Endothelial cell (in vitro differentiated cells): ENCODE measurements at places on chromosomes 2 and 18.
A peak's percentile ranks its signal among the peaks of the same experiment; 100 is the strongest.

GRCh38 chr18:49875783-49876182, 62.5 kb upstream of the ACAA2 start:
- no peak for DNase-seq

DNA sequence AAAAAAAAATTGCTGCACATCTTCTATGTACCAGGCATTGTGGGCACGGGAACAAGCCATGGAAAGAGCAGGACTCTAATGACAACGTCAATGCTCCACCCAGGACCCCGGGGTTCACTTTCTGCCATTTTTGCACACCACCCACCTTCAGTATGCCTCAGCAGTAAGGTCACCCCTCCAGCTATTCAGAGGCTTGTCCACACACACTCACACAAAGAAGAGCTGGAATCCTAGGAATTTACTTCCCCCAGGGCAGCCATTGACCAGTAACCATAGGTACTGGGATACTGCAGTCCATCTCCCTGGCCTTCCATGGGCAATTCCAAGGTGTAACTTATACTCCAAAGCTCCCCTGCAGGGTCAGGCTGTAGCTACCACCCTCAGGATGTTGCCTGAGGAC, 170.8 kb downstream of the SUCLG1 start:
- DNase-seq, result no peak

DNA sequence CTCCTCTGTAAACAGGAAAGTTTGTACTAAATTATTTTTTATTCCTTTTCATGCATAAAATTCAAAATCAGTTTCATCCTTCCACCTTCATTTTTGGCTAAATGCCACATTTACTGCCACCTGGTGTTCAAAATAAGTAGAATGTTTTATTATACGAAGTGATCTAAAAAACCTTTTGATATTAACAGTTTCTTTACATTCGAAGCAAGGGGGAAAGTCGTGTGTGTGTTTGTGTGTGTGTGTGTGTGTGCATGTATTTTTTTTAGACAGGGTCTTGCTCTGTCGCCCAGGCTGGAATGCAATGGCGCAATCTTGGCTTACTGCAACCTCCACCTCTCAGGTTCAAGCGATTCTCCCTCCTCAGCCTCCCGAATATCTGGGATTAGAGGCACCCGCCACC, 9.0 kb upstream of the SCN9A start:
- no peak for DNase-seq

- peak; percentile 90 for DNase-seq
Observed at GRCh38 chr2:117835990-117836760, 21.7 kb downstream of the DDX18 start.

GRCh38 chr2:82317012-82317411, 2012.5 kb upstream of the LRRTM1 start:
- DNase-seq, result no peak

DNA sequence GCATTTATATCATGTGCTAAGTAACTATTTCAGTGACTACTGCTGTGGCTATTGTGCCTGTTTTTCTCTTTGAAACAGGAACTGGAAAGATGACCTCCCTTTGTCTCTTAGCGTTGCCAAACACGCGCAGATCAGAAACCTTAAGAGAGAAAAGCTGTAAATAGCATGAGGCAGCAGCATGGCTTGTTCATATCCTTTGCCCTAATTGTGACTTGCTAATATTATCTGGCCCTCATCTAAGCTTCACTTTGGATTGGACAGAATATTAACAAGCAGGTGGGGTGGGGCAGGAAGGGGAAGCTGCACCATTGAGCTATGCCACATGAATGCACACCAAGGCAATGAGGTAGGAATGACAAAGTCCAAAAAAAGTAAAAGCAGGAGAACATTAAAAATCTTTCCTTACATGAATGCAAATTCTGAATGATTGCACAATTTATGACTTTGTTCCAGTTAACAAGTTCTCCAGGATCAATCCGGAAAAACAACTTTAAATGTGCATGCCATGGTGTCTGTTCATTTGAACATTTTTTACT, 128.4 kb downstream of the IRS1 start:
- DNase-seq, result no peak

DNA sequence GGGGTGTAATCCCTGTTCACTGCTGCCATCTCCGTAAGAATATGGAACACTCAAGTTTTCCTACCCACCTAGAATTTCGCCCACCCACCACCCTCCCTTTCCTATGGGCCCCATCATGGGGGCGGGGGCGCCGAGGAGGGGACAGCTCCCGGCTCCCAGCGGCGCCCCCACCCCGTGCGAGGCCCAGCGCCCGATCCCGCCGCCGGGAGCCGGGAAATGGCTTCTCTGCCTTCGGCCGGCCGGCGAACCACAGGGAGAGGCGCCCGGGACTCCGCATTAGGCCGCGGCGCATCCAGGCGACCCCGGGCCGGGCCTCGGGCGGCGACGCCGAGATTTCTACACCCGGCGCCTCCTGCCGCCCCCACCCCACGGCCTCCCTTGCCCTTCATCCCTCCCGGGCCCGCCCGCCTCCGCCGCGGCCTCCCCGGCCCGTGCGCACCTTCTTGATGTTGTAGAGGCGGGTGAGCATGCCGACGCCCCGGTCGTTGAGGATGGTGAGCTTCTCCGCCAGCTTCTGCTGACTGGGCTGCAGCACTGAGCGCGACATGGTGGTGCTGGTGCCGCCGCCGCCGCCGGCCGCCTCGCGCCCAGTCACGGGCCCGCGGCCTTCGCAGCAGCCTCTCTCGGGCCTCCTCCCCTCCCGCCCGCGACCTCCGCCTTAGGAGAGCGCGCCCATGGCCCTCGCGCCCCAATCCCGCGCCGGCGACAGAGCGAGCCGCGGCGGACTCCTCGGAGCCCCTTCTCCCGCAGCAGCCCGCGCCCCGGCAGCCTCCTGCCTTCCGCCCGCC, 510 bp downstream of the NCKAP1 start:
- DNase-seq, result peak; percentile 50

- DNase-seq, result no peak
Observed at GRCh38 chr2:11923935-11924334, 177.5 kb downstream of the LPIN1 start.

GRCh38 chr2:221480163-221480562, 91.9 kb downstream of the EPHA4 start:
- no peak for DNase-seq

DNA sequence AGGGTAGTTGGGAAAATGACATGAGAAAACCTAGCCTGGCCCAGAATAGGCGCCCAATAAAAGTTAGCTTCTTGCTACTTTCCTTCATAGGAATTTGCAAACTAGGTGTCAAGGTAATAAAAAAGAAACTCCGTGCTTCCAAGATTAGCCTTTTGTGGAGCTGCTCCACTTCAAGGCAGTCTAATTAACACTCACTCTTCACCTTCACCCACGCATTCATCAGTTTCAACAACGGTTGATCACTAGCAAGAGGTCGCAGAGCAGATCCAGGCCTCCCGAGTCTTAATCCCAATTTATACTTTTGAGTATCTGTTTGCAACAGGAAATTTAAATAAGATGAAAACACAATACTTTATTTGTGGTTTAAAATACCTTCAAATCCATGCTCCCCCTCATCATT, 39.5 kb upstream of the TANK start:
- no peak for DNase-seq

DNA sequence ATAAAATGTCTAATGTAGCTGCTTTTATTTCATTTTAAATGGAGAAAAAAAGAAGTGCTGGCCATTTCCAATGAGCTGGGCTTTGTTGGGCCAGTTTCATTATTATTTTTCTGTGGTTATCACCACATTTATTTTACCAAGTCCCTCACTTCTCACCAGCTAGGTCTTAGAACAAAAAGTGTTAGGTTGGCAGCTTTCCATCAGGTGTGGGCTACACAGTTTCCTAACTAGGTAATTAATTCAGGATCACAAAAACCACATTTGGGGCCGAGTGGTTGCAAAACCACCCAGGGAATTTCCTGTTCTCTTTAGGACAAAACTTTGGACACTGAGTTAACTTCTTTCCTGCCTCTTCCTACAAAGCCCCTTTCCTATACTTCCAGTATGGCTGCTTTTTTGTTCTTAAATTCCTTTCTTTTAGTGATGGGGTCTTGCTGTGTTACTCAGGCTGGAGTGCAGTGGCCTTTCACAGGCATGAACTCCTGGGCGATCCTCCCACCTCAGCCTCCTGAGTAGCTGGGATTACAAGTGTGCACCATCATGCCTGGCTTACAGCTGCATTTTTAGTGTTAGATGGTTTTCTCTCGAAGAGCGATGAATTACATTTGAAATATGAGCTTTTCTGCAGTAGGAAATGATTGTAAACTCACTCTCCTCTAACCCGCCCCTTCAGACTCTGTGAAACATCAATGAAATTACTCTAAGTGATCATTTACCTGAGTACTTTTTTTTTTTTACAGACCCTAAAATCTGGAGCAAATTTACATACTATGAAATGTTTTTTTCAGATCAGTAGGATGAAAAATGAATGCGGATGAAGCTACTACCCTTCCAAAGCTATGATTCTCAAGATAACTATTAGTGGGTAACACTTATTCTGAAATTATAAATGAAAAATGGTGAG, 2.6 kb upstream of the ZFP36L2 start:
- DNase-seq, result no peak

DNA sequence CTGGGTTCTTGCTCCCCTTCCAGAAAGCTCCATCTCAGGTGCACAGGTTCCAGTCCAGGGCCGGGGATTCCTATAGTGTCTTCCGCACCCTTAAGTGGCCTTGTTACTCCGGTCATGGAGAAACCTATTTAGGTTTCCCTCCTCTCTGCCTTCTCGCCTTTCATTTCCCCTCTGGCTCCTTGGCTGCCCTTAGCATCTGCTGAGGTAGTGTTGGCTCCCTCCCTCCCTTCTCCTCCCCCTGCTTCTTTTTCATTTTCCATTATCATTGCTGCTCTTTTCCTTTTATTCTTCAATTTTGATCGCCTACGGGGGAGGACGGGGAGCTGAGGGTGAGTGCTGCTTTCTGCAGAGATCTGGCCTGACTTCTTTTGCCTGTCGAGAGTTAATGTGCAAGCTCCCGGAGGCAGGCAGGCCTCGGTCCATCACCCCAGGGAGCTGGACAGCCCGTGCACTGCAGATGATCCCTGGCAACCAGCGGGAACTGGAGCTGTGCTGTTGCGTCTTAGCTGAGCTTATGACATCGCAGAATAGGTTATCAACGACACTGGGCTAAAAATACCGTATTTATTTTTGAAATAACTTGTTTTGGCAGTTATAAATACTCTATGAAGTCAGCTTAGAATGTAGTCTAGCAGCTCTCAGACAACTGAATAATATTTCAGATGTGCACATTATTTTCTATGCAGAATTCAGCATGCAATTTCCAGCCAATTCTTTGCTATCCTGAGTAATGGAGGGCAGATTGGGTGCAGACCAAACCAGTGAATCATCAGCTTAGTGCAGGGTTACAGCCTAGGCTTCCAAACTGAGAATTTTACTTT, 141.9 kb downstream of the SLC4A3 start:
- DNase-seq, result no peak

DNA sequence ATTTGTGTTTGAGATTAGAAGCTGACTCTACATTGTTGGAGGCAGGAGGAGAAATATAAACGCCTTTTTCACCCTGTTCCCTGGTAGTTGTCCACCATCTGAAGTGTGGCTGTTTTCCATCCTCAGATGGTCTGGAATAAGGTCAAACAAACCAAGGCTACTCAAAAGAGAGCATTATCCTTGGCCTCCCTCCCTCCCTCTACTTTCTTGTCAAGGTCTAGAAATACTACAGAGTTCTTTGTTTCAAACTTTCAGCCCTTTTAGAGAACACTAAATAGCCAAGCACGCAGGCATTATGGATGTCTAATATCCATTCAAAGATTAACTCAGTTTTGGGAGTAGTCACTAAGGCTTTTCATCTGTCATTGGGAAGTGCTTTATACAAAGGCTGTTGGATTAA, 215.8 kb upstream of the ITGA4 start:
- no peak for DNase-seq

DNA sequence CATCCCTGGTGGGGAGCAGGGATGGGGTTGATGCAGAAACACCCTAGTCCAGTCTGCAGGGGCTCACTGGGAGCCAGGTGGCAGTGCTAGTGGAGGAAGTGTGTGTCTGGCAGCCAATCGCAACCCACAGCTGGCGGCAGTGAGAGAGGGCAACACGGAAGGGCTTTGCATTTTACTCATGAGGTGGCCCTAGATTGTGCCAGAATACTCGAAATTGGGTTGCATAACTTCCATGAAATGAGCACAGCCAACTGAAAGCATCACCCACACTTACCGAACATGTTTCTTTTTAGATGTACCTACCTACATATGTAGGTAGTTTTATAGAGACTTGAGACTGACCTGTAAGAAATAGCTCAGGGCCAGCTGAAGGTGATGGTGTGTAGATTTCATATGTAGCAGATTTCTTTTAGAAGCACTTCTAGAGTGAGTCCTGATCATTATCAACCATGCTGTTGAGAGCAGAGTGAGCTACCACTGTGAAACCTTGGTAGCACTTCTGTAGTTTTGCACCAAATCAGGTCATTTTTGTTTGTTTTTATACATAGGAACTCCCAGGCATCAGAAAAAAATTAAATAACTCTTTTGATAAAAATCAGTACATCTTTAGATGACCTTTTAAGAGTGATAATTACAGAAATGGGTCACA, 13.0 kb downstream of the IL18R1 start:
- DNase-seq, result no peak

DNA sequence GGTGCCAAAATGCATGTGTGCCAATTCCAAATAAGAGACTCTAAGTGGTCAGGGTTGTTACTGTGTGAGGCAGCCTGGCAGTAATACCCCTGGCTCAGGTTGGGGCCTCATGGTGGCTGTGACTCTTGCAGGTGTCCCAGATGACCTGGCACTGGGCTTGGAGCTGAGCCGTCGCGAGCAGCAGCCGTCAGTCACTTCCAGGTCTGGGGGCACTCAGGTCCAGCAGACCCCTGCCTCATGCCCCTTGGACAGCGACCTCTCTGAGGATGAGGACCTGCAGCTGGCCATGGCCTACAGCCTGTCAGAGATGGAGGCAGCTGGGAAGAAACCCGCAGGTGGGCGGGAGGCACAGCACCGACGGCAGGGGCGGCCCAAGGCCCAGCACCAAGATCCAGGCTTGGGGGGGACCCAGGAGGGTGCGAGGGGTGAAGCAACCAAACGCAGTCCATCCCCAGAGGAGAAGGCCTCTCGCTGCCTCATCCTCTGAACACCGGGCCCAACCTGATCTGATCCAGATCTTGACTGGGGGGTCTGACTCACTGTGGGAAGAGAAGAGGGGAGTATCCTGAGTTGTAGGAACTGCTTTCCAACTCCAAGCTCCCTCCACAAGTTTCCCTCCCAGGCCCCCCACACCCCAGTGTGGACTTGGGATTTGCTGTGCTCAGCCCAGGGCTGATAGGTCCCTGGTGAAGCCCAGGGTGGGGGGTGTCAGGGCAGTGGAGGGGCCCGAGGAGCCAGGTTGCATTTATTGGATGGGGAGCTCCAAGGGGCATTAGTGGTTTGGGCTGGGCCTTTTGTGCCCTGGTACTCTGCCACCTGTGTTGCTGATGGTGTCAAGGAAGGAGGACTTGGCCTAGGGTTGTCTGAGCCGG, 5.6 kb downstream of the DNAJB2 start:
- no peak for DNase-seq

GRCh38 chr2:237475704-237476141, 11.3 kb upstream of the MLPH start:
- no peak for DNase-seq

- DNase-seq, result no peak
Observed at GRCh38 chr2:20614201-20615067, 36.5 kb downstream of the HS1BP3 start.
